Tibial nerve (tissue), 4 donors: ENCODE measurements at places on chromosomes 4 and X. TPM values are rescaled to one million over a fixed set of nuclear protein-coding genes. Genes with fewer than 3 reads are reported as not detected.

Gene MGARP
- total RNA-seq = not detected

Gene LYAR
- total RNA-seq = 10.5 TPM

Gene NAT8L
- 11.1 TPM for total RNA-seq

Gene AMTN
- total RNA-seq = not detected

Gene HGFAC
- total RNA-seq = not detected

Gene GAGE12E
- not detected for total RNA-seq

GRCh38 chrX:140776320-140776719, 66.8 kb downstream of the LINC00632 start:
- H3K36me3 ChIP-seq = no peaks in the 10 kb centered on the region
- no peaks in the 10 kb centered on the region for H3K4me1 ChIP-seq
- no peak overlapping the region for H3K27ac ChIP-seq
- DNase-seq = no peak

DNA sequence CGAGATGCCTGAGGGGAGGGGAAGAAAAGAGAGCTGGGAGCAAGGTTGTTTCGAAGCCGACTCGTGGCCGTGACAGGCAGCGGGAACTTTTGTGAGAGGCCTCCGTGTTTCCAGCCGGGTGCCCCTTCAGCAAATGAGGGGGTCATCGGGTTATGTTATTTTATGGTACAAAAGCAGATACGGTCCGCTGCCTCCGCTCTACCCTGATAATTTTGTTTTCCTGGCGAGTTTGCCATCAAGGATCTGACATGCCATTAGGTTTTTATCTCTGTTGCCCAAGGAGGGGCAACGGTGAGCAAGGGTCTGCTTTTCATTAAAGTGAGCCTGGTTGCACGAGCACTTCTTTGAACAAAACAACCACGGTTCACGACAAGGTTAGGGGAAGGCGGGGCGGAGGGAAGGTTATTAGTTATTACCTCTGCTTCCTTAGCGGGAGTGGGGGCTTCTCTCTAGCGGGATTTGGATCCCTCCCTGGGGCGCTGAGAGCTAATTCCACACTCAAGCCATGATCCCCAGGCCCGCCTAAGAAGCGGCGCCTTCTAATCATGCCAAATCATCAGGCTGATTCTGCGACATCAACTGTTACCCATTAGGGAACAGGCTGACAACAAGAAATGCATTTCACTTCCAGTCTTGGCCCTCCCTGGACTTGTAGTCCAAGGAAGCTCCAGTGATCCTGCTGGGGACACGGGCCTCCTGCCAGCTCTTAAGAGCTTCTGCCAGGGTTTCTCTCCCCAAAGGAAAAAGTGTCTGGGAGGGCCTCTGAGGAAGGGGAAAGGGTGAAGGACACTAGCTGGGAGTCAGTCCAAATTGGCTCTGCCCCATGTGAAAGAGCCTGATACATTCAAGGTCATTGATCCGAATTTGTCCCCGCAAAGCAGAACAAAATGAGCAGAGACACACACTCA, 617.7 kb downstream of the MID1IP1 start:
- H3K36me3 ChIP-seq = no peaks in the 10 kb centered on the region
- no peak overlapping the region for H3K4me3 ChIP-seq
- no peak for DNase-seq
- no peaks in the 10 kb centered on the region for H3K4me1 ChIP-seq

DNA sequence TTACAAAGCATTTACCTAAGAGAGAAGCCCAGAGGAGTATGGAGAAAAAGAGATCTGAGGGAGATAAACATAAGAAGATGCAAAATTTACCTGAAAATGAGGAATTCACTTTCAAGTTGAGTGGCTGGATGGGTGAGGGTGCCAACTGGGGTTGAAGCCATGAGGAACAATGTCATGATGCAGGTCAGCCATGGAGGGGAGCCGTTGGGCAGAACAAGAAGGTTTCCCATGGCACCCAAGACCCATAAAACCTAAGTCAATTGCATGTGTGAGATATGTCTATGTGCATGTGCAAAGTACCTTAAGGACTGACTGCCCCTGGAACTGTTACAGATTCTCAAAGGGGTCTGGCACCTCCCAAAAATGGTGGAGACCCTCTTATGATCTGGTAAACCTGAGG, 46.6 kb upstream of the PRRG1 start:
- H3K27me3 ChIP-seq = no peaks in the 10 kb centered on the region
- no peak for DNase-seq
- no peak overlapping the region for H3K27ac ChIP-seq
- no peaks in the 10 kb centered on the region for H3K36me3 ChIP-seq
- no peaks in the 10 kb centered on the region for H3K4me1 ChIP-seq

DNA sequence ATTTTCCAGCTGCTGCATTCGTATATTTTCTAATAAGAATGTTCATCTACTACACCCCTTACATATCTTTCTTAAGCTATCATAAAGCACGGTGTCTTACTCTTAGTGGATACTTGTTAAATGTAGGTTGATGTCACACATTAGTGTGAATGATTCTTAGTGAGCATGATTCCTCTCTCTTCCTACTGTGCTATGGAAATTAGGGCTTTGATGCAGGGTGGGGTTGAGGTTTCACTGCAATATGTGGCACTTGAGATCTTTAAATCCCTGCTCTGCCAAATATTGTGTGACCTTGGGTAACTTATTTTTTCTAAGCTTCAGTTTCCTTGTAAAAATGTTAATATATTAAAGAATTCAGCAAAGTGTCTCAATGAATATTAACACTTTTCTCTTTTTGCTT, 188.4 kb downstream of the PDGFRA start:
- H3K27me3 ChIP-seq = no peaks in the 10 kb centered on the region
- H3K4me3 ChIP-seq = no peak overlapping the region
- H3K36me3 ChIP-seq = no peaks in the 10 kb centered on the region
- H3K27ac ChIP-seq = no peak overlapping the region
- DNase-seq = no peak
- no peaks in the 10 kb centered on the region for H3K4me1 ChIP-seq

DNA sequence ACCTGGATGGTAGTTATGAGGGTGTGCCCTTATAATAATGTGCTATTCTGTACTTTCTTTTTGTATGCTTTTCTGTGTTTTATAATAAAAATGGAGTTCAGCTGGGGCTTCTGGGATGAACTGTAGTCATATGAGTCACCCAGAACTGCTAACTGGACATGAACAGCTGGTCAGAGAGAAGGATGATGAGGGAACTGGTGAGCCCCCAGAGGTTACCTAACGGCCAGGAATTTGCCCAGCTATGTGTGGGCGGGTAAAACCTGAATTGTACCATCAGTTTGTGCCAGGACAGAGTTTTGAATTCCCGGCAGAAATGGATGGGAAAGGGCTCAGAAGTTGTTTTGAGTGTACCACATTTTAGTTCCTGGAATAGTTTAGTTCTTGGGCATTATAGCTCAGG, 138.0 kb upstream of the USP9X start:
- no peaks in the 10 kb centered on the region for H3K4me1 ChIP-seq
- no peak for DNase-seq
- H3K36me3 ChIP-seq = no peaks in the 10 kb centered on the region
- H3K27me3 ChIP-seq = no peaks in the 10 kb centered on the region

GRCh38 chr4:3442959-3443749, 1.4 kb downstream of the HGFAC start:
- H3K4me1 ChIP-seq = no peaks in the 10 kb centered on the region
- H3K36me3 ChIP-seq = no peaks in the 10 kb centered on the region
- no peak overlapping the region for H3K27ac ChIP-seq
- no peaks in the 10 kb centered on the region for H3K27me3 ChIP-seq
- H3K4me3 ChIP-seq = no peak overlapping the region

DNA sequence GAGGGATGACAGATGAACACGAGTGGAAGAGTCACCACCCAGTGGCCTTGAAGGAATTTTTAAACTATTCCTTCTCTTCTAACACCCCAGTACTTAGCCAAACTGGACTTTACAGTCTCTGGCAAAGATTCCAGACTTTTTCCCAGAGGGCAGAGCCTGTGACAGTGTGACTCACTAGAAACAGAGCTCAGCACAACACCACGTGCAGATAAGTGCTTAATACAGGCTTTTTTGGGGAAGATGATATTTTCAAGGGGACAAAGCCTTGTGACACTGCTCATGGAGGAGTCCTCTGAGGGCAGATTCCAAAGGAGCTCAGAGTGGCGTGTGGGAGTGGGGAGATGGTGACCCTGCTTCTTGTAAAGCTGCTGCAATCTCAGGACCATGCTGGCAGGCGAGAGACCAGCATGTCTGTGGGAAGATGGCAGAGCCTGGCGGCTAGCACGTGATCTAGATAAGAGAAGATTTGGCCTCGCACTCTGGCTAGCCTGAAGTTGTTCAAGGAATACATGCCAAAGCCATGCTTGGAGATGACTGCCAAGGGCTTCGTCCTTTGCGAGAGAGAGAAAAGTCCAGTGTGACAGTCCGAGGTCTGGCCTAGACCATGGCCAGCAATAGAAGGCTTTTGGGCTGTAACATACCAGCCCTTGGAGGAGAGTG, 2.4 kb downstream of the RAB33A start:
- peaks cover 3% of the 10 kb centered on the region for H3K4me1 ChIP-seq
- H3K27ac ChIP-seq = peak overlapping the region; percentile 64
- H3K36me3 ChIP-seq = no peaks in the 10 kb centered on the region
- no peaks in the 10 kb centered on the region for H3K27me3 ChIP-seq
- no peak overlapping the region for H3K4me3 ChIP-seq

- no peaks in the 10 kb centered on the region for H3K36me3 ChIP-seq
- no peak for DNase-seq
- H3K4me3 ChIP-seq = no peak overlapping the region
- H3K4me1 ChIP-seq = no peaks in the 10 kb centered on the region
- no peaks in the 10 kb centered on the region for H3K27me3 ChIP-seq
These were observed 294.1 kb downstream of the STIM2 start for GRCh38 chr4:27154706-27155105.

- H3K4me1 ChIP-seq = no peaks in the 10 kb centered on the region
- no peak overlapping the region for H3K4me3 ChIP-seq
- H3K27me3 ChIP-seq = no peaks in the 10 kb centered on the region
These were observed 50.9 kb downstream of the RXFP1 start for GRCh38 chr4:158572608-158573007.

DNA sequence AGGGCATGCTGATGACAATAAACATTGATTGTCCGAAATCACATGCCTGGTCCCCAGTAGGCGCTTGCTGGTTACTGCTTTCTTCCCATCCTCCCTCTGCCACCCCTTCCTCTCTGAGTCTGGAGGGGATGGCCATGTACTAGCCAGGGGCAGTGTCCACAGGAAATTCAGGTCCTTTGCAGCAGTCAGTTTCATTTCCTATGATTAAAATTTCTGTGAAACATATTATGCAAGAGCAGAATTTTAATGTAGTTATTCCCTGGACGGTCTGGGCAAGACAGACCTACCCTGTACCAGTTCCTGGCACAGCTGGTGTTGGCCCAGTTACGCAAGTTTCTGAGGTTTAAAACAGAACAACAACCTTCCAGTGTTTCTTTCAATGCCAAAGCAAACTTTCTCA, 28.2 kb upstream of the TLR2 start:
- H3K4me1 ChIP-seq = no peaks in the 10 kb centered on the region
- H3K27me3 ChIP-seq = no peaks in the 10 kb centered on the region
- H3K4me3 ChIP-seq = no peak overlapping the region
- peak overlapping the region; percentile 55 for H3K27ac ChIP-seq

- H3K27ac ChIP-seq = no peak overlapping the region
- no peak overlapping the region for H3K4me3 ChIP-seq
- H3K36me3 ChIP-seq = no peaks in the 10 kb centered on the region
- H3K27me3 ChIP-seq = no peaks in the 10 kb centered on the region
- peaks cover 25% of the 10 kb centered on the region for H3K4me1 ChIP-seq
- DNase-seq = no peak
These were observed 655 bp downstream of the HELT start for GRCh38 chr4:185018834-185019455.

DNA sequence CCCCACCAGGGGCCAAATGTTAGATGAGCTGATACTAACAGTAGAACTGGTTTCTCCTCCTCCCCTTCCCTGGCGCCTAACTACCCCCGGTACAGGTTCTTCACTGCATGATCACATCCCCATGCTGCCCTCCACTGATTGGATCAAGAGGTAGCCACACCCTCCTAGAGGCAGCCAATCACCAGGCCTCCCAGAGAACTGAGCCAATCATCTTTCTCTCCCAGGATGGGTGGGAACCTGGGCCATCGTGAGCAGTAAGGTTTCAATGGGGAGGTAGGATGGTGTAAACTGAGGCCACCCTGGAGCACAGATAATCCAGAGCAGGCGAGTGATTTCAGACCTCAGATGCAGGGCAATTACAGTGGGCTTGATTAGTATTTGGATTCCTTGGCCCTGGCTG, 64.2 kb downstream of the PPP2R2C start:
- H3K27me3 ChIP-seq = no peaks in the 10 kb centered on the region
- no peak overlapping the region for H3K27ac ChIP-seq
- no peaks in the 10 kb centered on the region for H3K36me3 ChIP-seq
- H3K4me1 ChIP-seq = no peaks in the 10 kb centered on the region
- no peak overlapping the region for H3K4me3 ChIP-seq

DNA sequence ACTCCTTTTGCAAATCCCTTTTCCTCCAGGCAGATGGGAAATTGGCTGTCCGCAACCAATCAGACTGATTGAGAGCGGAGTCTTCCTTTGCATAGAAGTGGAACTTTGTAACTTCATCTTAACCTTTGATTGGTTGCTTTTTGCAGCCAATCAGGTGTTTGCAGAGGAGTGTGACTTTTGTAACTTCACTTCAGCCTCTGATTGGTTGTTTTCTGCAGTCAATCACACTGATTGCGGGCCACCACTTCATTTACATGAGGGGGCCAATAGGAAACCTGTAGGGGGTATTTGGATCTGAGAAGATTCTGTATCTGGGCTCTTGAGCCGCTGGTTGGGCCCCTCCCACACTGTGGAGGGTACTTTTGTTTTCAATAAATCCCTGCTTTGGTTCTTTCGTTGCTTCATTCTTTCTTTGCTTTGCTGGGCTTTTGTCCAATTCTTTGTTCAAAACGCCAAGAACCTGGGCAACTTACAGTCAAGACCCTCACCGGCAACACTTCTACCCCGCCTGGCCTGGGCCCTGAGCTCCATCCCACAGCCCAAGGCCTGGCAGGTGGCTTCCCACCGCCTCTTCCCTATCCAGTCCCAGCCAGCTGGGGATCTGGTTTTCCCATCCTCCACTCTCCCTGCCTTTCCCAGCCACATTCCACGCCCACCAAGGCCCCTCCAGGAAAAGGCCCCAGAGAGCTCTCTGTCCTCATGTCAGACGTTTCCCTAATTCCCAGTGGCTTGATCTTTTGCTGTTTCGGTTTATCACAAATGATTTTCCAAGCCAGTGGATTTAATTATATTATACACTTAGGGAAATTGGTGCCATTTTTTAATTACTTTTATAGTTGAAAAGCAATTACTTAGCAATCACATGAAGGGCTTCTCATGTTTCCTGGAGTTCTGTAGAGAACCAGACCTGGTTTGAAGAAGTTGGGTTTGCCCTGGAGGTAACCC, 110.2 kb upstream of the STX18 start:
- H3K27me3 ChIP-seq = no peaks in the 10 kb centered on the region
- H3K4me3 ChIP-seq = no peak overlapping the region
- H3K36me3 ChIP-seq = no peaks in the 10 kb centered on the region
- no peaks in the 10 kb centered on the region for H3K4me1 ChIP-seq

- H3K27ac ChIP-seq = no peak overlapping the region
- H3K27me3 ChIP-seq = no peaks in the 10 kb centered on the region
- H3K4me3 ChIP-seq = no peak overlapping the region
- no peaks in the 10 kb centered on the region for H3K36me3 ChIP-seq
These were observed 6.8 kb upstream of the CHIC1 start for GRCh38 chrX:73556159-73556558.

DNA sequence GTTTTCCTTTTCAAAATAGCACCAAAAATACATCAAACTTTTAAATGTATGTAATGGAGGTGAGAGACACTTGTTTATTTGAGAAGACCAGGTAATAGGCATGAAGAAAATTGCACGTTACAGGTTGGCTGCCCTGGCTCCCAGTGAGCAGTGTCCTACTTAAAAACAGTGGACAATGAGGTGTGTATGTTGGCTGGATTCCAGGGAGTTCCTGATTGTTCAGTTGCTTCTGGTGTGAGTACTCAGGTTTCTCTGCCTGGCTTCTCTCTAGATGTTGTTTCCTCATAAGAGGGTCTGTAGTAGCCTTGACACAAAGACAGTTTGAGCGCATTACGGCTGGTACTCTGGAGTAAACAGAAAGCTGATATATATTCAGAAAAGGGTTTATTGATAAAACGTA, 29.4 kb downstream of the SNX25 start:
- no peak overlapping the region for H3K4me3 ChIP-seq
- peaks cover 6% of the 10 kb centered on the region for H3K4me1 ChIP-seq
- no peak overlapping the region for H3K27ac ChIP-seq
